ENCODE measurements at places on chromosomes 4 and X. TPM values are rescaled to one million over a fixed set of nuclear protein-coding genes. Genes with fewer than 3 reads are reported as not detected.
A peak's percentile ranks its signal among the peaks of the same experiment; 100 is the strongest.

The ACE2 gene
- total RNA-seq = not detected

- DNase-seq = no peak
Observed at GRCh38 chr4:152660526-152660925, 19.3 kb downstream of the TMEM154 start.

The SUPT20HL1 gene
- total RNA-seq = not detected

The ATRX gene
- 41.0 TPM for total RNA-seq

DNA sequence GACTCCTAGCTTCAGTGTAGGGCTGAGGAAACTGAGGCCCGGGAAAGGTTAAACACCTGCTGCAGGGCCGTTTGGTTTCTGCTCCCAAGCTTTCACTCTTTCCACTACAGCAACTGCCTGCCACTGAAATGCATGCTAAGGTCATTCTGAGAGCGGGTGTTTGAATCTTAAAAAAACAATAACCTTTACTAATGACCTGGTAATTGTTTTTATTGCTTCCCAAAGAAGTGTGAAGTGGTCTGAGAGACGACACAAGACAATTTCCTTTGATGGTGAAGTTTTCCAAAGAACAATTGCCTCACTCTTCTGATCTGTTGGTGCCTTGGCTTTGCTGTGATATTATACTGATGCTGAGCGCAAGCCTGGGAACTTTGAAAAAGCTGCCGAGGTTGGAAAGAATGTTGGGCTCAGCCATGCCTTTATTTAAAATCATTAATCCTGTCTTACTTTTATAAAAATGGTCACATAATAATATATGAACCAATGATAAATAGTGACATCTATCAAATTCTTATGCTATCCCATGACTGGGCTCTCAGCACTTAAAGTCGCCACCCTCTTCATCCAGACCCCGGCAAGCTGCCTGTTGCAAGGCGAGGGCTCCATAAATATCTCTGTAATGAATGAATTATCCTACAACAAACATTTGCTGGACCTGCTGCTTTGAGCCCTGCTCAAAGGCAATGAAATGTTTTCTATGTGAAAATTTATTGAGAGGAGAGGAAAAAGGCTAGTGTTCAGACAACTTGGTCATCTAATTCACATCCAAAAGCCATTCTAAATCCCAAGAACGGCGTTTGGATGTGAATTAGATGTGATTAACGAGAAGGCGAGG, 67.8 kb upstream of the SOD3 start:
- DNase-seq = no peak

DNA sequence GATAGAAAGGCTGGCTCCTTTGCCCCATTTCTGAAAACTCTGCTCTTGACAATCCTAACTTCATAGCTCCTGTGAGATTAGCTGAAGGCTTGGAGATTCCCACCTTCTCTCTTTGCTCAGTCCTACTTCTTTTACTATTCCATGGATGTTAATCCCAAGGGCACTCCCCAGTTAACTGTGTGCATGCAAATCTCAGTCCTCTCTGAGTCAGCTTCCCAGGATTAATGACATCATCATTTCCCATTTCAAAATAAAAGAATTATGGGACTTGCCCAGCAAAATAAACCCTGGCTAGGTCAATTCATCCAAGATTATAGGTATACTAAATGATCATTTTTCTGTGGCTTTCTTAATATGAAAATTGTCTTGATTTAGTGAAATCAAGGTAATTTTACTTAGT, 328.6 kb upstream of the NR3C2 start:
- DNase-seq = peak; percentile 37

GRCh38 chrX:18931972-18932371, 51.9 kb downstream of the PHKA2 start:
- DNase-seq = peak; percentile 45

GRCh38 chr4:170025523-170026252, 507 bp downstream of the MFAP3L start:
- peak; percentile 39 for DNase-seq

The G6PD gene
- total RNA-seq = 16.9 TPM

The KIAA1210 gene
- total RNA-seq = not detected

The TSPAN7 gene
- total RNA-seq = 38.1 TPM

- DNase-seq = no peak
Observed at GRCh38 chr4:78288327-78288726, 231.2 kb downstream of the FRAS1 start.

The DUSP21 gene
- not detected for total RNA-seq

The GPC3 gene
- total RNA-seq = not detected

The MAP7D2 gene
- total RNA-seq = under 0.01 TPM

- DNase-seq = no peak
Observed at GRCh38 chr4:57044279-57044678, 65.6 kb downstream of the POLR2B start.

- DNase-seq = no peak
Observed at GRCh38 chr4:105458001-105458400, 15.9 kb downstream of the PPA2 start.

The PDE5A gene
- 3.3 TPM for total RNA-seq

DNA sequence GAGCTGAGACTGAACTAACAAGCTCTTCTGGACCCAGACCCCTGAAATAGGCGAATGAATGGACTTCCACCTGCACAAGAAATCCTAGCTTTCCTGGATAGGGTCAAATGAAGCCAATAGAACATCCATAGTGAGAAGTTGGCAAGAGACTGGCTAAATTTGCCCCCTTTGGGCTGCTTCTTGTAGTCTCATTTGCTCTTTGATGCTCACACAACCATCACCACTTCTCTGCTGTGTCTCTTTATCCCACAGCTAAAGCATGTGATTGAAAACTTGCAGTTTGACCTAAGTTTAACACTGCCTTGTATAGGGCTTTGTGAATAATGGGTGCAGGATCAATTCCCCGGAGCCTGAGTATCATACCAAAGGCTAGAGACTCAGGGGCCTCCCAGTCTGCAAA, 38.2 kb downstream of the NLGN3 start:
- no peak for DNase-seq

GRCh38 chr4:27702730-27703431, 842.2 kb downstream of the STIM2 start:
- no peak for DNase-seq

DNA sequence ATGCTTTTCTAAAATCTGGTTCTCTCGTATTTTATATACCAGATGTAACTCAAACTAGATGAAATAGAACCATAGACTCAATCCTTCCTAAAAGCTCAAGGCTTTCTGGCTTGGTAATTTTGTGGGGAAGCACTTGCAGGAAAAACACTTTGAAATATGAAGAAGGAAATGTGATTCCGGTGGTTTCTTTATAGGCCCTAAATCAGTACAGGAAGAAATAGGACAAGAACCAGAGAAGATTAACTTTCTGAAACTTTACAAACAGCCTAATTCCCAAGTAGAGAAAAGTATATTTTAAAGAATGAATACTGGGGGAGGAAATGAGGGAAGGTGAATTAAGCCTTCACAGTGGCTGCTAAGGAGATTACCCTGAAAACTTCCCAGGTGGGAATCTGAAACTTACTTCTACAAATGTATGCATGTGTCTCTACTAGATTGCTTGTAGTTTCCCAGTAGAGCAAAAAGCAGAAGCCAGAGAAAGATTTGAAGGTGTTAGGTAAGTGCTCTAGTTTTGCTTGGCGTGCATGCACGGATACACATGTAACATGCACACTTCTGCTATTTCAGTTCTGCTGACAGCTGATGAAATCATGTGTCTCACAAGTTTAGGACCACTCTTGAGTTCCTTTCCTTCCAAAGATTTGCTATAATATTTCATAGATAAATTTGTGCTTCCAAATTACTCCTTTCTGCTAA, 92.1 kb downstream of the AFF1 start:
- no peak for DNase-seq

The PHKA1 gene
- 3.9 TPM for total RNA-seq

GRCh38 chrX:16958356-16958755, 11.9 kb downstream of the REPS2 start:
- no peak for DNase-seq

DNA sequence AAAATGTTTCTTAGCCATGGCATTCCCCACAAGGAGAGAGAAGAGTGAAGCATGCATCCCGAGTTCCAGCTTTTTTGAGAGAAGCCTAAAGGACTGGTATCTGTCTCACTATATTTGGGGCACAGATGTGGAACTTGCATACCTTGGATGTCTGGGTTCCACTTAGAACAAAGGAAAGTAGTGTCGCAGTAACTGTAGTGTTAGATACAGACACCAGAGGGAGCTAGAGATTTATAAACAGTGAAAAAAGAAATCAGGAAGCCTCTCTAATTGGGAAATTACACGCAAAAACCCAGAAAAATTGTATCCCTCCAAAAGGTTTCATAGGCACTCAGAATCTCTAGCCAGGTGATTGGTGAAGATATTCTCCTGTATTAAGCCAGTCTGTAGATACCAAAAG, 34.4 kb downstream of the AGTR2 start:
- DNase-seq = peak; percentile 5

DNA sequence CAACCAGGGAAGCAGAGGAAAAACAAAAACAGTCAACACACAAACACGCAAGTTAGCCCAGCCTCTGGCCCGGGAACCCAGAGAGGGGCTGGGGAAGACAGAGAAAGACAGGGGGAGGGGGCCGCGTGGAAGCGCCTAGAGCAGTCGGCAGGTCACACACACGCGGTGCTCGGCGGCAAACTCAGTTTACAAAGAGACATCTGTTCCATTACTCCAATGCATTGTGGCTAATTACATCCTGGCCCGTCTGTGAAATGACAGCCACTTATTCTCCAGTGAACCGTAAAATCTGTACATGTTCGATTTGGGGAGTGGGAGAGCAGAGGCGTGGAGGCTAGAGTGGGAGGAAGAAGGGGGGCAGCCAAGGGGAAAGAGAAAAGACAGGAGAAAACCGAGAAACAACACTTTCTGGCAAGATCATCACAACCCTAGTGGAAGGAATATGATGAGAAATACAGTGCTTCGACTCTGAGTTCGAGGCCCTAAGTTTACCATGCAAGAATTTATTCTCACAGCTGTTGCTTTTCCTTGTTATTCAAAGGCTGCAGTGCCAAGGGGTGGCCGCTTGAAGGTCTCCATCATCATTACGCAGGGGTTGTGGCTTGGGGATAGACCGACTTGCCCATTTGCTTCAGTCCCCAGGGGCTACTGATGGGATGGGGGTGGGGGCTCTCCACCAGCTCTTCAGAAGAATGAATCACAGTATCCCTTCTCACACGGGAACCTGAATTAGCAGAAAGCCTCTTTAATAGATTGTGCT, 167.7 kb downstream of the MGST2 start:
- no peak for DNase-seq

The RPS6KA3 gene
- total RNA-seq = 74.5 TPM

The KLHL4 gene
- total RNA-seq = 51.8 TPM

The PASD1 gene
- total RNA-seq = not detected

The ANXA5 gene
- total RNA-seq = 402 TPM

DNA sequence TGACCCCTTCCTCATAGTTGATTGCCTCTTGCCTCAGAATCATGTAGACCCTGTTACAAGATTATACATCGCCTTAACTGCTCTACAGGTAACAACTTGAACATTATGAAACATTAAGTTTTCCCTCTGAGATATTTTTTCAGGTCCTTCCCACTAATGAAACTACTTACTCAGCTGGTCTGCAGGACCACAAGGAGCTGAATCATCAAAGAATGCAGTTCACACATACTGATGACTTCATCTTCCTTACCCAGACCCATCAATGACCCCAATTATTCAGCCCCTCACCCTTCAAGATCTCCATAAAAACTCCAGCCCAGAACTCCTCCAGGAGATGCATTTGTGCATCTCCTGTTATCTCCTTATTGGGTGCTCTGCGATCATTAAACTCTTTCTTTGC, 720.9 kb downstream of the RAPGEF2 start:
- DNase-seq = no peak

GRCh38 chrX:136679531-136679930, 31.6 kb downstream of the CD40LG start:
- no peak for DNase-seq

GRCh38 chr4:105548483-105548882, 3.9 kb upstream of the ARHGEF38 start:
- peak; percentile 2 for DNase-seq

DNA sequence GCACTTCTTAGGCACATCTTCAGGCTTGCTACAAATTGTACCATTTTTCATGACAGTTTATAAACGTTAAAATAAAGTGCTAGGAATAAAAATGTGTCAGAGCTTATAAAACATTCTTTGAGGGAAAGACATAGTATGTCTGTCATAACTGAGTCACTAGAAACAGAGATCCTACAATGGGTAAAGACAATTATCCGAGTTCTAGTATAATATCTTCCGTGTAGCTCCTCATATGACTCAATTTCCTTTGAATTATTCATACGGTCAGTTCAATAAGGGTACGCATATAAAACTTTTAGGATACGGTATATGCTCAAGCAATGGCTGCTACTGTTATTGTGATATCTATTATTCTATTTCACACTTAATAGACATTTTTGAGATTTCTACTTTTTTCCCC, 349.1 kb downstream of the PCDH10 start:
- no peak for DNase-seq

The STK32B gene
- 13.1 TPM for total RNA-seq

- DNase-seq = no peak
Observed at GRCh38 chrX:20825984-20826383, 548.2 kb upstream of the CNKSR2 start.

DNA sequence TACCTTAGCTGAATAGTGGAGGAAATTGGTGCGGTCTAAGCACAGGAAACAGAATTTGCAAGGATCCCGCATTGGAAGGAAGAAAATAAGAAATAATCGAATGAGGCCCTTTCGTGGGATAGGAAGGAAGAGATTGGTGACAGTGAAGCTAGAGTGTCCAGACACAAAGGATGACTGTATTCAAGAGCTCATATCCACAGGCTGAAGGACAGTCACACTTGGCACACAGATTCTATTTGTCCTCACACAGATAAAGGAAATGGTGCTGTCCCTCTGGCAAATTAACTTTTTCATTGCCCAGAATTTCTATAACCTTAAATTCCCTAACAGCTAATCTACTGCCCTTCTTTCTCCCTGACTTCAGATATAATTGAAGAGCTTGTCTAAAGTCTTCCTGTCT, 2188.9 kb upstream of the TENM3 start:
- no peak for DNase-seq

The GIMD1 gene
- not detected for total RNA-seq

The FMR1NB gene
- not detected for total RNA-seq

The MTCP1 gene
- total RNA-seq = 17.5 TPM

DNA sequence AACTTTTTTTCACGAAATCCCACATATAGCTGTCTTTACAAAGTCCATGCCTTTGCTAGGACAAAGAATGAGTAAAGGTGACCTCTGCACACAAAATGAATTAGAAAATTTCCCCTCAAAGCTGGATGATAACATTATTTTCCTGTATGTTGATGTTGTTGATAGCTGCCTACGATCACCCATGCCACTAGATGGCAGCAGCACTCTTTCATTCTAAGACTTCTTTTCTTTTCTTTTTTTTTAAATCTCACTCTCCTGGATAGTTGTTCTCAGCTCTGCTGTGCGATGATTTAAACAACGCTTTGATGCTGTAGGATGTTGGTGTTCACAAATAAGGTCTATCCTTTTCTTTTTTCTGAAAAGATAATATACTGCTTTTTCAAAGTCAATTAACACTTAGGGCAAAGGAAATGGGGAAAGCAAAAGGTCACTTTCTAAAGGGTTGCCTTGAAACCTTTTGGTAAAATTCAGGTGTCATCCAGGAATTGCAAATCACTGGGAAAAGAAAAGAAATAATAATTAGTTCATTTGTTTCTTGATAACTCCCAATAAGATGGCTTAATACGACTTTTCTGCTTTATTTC, 266.8 kb downstream of the C4orf33 start:
- peak; percentile 87 for DNase-seq

The TLR10 gene
- not detected for total RNA-seq

Data from lung microvascular endothelial cell (primary cell).